Left hindlimb (tissue), 1 donor: ENCODE measurements at places on chromosomes 16 and 17.

DNA sequence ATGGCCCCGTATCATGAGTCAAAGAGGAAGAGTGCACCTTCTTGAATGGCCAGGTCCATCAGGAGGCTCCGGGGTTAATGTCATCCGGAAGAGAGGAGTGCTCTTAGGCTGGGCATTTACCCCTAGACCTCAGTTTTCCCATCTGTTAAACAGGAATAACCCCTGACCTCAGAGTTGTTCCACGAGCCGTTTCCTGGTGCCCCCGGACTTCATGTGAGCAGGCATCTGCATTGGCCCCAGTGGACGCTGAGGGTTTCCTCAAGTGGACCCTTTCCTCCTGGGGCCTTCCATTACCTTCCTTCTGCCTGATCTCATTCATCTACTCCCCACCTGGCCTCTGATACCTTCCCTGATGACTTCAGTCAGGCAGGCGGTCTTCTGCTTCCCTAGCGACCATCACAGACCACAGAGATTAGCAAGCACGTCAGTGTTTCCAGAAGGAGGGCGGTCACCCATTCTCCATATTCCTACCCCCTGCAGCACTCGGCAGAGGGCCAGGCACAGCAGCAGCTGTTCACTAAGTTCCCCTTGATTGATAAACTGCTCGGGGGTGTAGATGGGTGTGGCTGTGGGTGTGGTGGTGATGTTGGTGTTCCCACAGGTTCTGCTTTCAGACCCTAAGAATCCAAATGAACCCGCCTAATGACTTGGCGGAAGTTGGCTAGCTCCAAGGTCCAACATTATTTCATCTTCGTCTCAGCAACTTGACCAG, 346.6 kb upstream of the TNRC6C start:
- DNase-seq: no peak

DNA sequence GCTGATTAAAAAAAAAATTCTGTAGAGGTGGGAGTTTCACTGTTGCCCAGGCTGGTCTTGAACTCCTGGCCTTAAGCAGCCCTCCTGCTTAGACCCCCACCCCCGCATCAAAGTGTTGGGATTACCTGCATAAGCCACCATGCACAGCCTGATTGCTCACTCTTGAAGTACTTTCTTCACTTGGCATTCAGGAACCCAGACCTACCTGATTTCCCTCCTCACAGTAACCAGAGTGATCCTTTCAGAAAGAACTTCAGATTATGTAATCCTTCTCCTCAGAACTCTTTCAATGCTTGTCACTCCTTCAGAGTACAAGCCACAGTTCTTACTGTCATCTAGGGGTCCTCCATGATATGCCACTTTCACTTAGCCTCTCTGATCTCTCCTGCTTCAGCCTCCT, 1.4 kb downstream of the EFCAB13 start:
- DNase-seq: no peak

DNA sequence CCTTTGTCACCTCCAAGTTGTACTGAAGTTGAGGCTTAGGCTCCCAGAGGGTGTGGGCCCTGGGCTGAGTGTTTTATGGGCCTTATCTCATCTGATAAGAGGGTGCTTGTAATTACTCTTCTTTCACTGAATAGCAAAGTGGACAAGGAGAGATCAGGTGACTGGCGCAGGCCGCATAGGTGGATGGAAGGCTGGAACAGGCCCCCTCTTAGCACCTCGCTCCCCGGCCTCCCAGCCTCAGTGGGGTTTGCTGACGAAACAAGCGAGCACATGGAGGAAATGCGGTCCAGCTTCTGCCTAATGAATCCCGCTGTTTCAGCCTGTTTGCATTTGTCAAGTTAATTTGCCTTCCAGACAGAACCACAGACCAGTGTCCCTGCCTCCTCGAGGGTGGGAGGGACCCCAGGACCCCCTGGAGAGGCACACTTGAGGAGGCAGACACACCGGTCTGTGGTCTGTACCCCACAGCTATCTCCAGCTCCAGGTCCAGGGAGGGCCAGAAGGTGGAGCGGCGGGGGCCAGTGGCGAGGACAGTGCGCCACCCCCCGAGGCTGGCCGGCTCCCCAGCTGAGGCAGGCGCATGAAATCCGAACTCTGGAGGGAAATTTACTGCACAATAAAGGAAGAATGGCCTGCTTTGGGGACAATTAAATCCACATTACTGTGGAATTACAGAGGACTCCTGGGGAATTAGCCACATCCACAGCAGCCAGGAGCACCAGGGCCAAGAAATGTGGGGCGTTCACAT, 123.4 kb downstream of the NTN1 start:
- no peak for DNase-seq

GRCh38 chr17:58176200-58176599, 9.4 kb downstream of the OR4D2 start:
- DNase-seq: no peak

DNA sequence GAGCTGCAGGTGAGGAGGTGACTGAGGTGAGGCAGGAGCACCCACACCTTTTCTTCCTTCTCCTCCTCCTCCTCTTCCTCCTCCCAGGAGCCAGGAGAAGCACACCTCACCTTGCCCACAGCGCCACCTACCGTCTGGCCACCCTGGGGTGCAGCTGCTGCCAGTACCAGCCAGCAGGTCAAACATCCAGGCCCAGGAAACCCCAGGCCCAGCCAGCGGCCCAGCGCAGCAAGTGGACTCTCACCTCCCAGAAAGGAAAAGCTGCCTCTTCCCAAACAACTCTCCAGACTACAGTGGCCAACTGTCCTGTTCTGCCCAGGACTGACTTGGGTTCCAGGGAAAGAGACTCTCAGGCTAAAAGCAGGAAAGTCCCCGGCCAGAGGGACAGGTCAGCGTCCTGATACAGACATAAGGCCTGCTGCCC, 22.7 kb downstream of the PEMT start:
- no peak for DNase-seq

DNA sequence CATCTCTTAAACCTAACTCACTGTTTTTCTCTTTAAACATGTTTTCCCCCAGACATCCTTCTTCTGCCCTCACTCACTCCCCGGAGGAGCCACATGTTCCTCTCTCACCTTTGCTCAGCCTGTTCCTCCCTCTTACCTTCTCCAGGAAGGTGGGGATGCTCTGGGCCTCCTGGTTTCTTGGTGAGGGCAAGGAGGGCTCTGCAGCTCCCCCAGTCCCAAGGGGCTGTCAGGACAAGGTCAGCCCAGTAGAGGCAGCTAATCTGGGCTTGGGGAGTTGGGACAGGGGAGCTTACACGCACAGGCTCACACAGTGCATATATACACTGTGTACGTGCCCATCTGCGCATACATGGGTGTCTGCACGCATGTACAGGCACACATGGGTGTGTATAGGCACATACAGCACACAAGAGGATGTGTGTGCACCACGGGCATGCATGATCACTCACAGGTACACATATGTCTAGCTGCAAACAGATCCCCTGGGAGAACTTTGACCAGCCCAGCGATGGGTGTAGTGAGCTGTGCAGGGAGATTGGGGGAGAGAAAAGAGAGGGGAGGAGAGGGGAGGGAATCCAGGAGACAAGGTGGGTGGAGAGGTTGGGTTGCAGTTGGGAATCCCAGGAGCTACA, 28.6 kb upstream of the SPNS3 start:
- no peak for DNase-seq

- peak; percentile 80 for DNase-seq
Measured at GRCh38 chr16:67456391-67457081, 24.4 kb downstream of the ATP6V0D1 start.

DNA sequence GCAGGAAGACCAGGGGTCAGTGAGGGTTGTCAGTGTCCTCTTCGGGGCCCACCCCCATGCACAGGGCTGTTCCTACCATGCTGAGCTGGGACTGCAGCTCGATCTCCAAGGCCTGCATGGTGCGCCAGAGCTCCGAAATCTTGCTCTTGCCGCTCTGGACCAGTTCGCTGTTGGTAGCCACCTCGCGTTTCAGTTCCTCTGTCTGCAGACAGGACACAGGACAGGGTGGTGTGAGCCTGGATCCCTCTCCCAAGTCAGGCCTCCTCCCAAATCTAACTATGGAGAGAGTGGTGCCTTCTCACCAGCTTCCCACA, 90.9 kb downstream of the GOSR1 start:
- no peak for DNase-seq

DNA sequence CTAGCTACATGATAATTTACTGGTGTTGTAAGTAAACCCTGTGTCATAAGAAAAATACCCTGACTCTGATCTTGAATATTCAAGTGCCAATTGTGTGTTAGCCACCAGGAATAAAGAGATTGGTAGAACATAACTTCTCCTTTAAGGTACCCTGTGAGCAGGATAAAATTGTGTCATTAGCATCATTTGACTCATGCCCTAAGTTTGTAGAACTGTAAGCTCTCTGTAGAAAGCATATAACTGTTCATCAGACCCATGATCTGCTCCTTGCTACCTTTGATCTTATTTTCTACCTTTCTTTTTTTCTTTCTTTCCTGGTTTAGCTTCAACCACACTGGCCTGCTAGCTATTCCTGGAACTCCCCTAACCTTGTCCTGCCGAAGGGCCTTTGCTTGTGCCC, 35.8 kb downstream of the PTRH2 start:
- no peak for DNase-seq

DNA sequence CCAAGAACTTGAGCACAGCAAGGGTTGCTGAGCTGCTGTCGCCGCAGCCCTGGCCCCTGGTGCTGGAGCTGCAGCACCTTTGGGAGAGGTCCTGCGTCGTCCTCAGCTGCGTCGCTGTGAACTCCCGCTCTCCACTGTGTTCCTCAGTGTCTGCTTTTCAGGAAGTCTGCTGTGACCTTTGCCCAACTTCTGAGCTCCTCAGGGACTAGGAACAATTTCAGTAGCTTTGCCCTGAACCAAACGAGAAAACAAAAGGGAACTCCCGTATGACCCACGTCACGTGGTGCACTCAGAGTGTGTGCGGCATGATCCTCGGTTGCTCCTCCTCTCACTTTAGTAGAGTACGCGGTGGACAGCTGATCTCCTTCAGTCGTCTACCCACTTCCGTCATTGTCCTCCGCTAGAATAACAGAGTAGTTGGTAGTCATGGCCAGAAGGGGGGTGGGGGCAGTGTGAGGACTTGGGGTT, 44.2 kb downstream of the WDR45B start:
- peak; percentile 60 for DNase-seq

- no peak for DNase-seq
Measured at GRCh38 chr17:79829004-79829403, 10.2 kb downstream of the CBX4 start.

DNA sequence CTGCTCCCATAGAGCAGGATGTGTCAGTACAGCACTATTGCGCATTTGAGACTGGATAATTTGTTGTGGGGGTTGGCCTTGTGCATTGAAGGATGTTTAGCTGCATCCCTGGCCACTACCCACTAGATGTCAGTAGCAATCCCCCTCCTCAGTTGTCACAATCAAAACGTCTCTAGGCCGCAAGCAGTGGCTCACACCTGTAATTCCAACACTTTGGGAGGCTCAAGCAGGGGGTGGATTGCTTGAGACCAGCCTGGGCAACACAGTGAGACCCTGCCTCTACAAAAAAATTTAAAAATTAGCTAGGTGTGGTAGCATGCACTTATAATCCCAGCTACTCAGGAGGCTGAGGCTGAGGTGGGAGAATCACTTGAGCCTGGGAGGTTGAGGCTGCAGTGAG, 48.4 kb downstream of the CENPV start:
- DNase-seq: no peak

DNA sequence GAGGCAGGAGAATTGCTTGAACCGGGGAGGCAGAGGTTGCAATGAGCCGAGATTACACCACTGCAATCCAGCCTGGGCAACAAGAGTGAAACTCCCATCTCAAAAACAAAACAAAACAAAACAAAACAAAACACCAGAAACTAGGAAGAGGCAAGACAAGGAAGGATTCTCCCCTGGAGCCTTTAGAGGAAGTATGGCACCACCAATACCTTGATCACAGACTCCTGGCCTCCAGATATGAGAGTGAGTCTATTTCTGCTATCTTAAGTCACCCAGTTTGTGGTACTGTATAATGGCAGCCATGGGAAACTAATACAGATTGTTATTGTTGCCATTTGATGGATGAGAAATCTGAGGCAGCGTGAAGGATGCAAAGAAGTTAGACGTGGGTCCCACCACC, 14.6 kb upstream of the CPPED1 start:
- DNase-seq: no peak

- no peak for DNase-seq
Measured at GRCh38 chr17:10266296-10266876, 68.0 kb upstream of the GAS7 start.

- DNase-seq: no peak
Measured at GRCh38 chr16:66661210-66661560, 35.4 kb downstream of the CMTM4 start.

DNA sequence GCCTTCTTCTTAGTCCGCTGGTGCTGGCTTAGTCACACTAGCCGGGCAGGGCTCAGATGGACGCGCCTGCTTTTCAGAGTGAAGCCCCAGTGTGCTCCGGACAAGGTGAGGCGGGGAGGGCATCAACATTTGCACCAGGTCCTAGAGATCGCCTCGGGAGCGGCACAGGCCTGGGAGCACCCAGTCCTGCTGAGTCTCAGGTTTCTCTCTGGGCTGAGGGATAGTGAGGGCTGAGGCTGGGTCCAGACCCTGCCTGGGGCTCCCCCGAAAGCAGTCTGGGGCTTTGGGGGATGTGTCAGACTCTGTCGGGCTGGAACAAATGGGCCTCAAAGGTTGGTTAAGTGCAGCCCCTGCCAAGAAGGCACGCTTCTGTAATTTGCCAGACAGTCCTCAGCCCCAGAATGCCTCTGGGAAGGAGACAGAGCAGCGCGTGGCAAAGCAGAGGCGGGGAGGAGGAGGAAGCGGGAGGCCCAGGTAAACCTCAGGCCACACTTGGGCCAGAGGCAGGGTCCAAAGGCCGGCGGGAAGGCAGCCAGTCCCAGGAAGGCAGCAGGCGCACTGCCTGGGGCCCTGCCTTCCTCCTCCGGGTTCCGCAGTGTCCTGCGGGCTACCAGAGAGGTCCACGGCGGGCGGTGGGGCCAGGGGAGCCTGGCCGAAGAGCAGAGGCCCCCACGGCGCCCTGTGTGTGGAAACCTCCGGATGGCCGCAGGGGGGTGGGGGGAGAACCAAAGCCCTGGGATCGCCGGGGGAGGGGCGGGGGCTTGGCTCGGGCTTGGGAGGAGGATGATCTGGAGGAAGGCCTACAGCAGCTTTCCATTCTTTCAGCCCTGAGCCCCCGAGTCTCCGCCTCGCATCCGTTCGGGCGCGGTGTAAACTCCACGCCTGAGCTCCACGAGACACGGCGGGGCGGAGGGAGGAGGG, 39.5 kb upstream of the ATP2A3 start:
- DNase-seq: no peak

GRCh38 chr16:24876231-24876630, 30.5 kb downstream of the SLC5A11 start:
- DNase-seq: no peak

DNA sequence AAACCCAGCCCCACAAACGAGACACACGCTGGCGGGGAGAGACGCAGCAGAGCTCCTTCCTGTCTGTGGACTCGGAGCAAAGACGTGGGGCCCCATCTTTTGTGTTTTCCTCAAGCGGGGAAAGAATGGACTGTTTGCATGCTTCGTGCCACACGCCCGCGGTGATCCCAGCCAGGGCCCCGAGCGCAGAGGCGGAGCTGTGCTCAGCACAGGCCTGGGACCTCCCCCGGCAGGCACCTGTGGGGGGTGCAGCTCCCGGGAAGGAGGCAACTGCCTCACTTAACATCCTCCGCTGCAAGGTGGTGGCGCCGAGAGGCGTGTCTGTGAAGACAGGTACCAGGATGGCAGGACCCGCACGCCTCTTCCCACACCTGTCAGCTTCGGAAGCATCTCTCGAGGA, 19.1 kb downstream of the TRARG1 start:
- DNase-seq: no peak

- DNase-seq: no peak
Measured at GRCh38 chr17:77821114-77821513, 137.4 kb upstream of the TNRC6C start.

- DNase-seq: no peak
Measured at GRCh38 chr17:30388321-30389179, 9.8 kb downstream of the CPD start.

- DNase-seq: no peak
Measured at GRCh38 chr16:69793526-69793925, 31.4 kb downstream of the WWP2 start.
